ENCODE measurements at places on chromosomes 7 and 10.

DNA sequence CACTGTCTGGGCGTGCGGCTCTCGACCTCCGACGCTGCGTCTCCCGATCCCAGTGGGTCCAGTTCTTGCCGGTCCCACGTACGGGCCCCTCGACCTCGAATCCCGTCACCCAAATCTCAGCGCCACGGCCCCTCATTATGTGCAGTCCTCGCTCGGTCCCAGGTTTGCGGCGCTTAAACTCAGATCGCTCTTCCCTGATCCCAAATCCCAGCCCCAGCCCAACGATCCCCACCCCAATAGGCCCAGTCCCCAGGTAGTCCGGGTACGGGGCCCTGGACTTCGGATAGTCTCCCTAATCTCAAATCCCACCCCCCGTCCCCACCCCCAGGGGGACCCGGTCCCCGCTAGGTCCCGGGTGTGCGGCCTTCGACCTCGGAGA, 666 bp downstream of the HNRNPF start:
- DNase-seq: no peak

DNA sequence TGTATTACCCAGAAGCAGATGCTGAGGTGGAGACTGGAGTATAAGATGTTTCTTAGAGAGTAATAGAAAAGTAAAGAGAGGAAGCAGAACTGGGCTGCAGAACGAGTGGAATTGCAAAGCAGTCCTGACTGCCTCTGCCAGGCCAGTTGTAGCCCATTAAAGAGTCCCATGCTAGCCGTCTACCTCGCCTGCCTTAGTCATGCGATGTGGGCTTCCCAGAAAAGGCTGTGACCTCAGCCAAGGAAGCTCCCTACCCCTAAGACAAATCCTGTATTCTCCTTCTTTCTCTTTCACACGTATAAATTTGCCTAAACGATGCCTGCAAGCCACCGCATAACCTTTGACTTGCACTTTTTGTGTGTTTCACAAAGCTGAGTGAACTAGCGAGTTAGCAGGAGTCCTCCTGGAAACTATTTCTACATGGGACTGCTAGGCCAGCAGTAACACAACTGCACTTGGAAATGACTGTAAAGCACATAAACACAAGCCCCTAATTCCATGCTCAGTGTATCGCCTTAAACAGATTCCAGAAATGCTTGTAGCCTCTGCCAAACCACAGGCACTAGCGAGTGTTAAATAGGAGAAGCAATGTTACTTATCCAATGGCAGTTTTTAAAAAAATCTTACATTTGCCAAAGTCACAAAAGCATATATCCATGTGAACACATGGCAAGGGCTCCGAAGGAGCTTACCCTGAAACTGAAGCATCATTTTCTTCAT, 47.4 kb upstream of the GNAI1 start:
- no peak for DNase-seq

GRCh38 chr10:114289096-114289436, 50.0 kb downstream of the VWA2 start:
- DNase-seq: no peak

DNA sequence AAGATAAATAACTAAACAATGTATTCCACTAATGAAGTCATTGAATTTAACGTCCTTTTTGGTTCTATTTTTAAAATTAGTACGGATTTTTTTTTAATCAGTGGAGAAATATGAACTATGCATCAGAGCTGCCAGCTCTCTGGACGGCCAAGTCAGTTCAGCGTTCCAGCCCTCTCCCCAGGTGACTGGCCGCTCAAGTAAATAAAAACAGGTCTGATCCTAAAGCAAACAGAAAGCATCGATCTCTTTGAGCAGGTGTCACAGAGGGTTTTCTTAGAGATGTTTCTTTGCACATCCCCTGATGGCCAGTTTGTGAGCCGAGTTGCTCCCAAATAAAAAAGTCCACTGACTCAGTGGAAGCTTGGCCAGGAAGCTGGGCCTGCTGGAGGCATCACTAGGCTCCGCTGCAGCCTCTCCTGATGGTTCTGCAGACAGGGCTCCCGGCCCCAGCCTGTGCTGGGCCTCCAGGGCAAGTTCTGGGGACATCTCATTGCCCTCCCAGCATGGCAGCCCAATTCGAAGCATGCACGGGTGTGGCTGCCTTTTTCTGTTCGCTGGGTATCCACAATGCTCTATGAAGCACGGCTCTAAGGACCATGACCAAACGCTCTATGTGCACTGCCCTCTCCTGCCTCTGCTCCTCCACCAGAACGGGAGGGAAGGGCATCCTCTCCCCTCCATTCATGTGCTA, 74.7 kb upstream of the PPP2R2D start:
- DNase-seq: no peak

GRCh38 chr10:88762906-88763305, 3.1 kb downstream of the LIPN start:
- no peak for DNase-seq

- no peak for DNase-seq
These were observed 6.1 kb downstream of the NAMPT start for GRCh38 chr7:106278695-106279094.

GRCh38 chr10:36066102-36066501, 424.0 kb upstream of the FZD8 start:
- DNase-seq: no peak

DNA sequence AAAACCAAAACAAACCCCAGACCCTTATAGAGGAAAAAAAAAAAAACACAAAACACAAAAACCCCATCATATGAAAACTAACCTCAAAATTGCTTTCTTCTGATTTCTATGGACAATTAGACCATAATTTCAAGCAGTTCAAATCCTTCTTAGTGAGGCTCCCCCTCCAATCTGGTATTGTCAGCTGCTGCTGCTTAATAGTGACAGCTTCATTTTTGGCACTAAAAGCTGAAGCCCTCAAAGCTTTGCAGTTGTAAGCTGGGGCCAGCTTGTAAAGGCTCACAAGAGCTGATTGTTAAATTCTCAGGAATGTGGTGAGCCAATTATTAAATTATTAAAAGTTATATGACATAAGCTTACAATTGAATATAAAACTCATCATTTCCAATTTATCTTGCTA, 21.9 kb downstream of the ATXN7L1 start:
- DNase-seq: no peak
